ENCODE measurements at places on chromosomes 6 and 20.

DNA sequence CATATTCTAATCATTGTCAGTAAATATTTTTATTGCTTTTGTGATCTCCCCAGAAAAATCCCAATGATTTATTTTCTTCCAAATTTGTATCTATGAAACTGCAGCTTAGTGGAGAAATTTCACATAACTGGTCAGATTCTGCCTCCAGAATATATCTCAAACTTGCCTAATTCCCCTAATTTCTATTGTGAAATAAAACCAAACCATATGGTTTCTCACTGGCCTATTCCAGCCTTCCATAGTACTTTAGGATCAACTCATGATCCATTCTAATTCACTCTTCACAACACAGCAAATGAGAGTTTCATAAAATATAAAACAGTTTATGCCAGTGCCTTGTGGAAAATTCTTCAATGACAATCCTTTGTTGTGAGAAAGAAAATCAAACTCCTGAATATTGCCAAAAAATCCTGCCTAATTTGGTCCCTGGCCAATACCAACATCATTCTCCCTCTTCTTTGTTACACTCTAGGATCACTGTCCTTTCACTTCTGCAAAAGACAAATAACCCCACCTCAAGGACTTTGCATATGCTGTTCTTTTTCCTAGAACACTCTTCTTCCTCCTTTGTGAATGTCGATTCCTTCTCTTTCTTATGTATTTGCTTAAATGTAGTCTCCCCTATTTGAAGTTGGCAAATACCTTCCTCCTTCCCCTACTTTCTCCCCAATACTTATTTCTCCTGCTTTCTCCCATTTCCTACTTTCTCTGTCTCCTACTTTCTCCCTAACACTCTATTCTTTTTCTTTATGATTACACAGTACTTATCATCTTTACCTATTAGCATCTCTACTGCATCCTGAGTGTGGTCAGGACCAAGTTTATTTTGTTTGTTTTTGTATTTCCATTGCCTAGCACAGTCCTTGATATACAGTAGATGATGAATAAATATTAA lies 587.5 kb downstream of the RFPL4B start:
- no peak for DNase-seq

- DNase-seq: no peak
Observed at GRCh38 chr20:58651946-58652605, 993 bp downstream of the STX16 start.

GRCh38 chr20:32960222-32960518 lies 44.1 kb downstream of the SUN5 start:
- no peak for DNase-seq

GRCh38 chr6:404685-405423 lies 13.3 kb downstream of the IRF4 start:
- no peak for DNase-seq

DNA sequence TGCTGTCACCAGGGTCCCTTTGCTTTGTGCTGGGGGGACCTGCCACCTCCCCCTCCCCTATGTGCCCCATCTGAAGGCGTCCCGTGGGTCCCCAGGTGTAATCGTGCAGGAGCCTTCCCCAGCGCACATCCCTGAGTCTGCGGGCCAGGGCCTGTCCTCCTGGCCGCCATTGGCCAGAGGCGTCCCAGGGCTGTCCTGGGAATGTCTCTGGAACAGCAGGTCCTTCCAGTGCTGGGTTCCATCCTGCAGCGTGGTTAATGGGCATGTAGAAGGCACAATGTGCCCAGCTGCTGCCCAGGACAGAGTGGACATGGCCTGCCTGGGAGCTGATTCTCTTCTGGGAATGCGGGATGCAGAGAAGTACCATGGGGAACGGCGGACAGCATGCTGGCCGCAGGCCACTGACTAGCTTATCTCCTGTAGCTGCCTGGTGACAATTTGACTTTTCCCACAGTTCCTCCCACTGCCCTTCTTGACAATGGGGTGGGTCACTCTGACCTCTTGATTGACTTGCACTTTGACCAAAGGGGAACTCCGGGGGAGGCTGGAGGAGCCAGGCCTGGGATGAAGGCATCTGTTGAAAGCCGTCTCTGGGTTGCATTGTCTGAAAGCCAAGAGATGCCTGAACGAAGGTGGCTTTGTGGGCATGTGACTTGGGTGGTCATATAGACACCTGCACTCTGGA lies 64.0 kb downstream of the CTCFL start:
- no peak for DNase-seq

GRCh38 chr6:151440930-151441329 lies 11.0 kb downstream of the RMND1 start:
- DNase-seq: no peak

- no peak for DNase-seq
Observed at GRCh38 chr20:63139356-63139755, 76.6 kb downstream of the YTHDF1 start.

GRCh38 chr6:34115403-34115795 lies 30.5 kb downstream of the GRM4 start:
- DNase-seq: no peak

DNA sequence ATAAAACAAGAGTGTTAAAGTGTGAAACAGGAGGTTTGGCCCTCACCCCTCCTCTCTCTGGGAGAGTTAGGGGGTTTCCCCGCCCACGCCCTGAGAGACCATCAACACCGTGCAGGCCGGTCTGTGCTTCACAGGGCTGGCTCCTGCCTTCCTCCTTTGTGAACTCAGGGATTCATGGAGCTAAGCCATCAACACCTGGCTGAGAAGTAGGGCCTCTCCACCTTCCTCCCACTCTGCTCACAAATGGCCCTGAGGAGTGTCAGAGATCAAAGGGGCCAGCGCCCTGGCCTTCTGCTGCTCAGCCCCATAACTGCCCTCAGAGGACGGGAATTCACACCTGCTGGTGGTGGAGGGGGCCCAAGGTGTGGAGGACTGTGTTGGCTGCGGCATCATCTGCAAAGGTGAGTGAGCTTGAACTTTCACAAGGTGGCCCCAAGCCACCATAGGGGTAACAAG lies 88.6 kb downstream of the PSMB1 start:
- no peak for DNase-seq
